ENCODE measurements at places on chromosomes 6 and 20.

- no peak for DNase-seq
Measured at GRCh38 chr20:48843057-48843806, 15.4 kb upstream of the PREX1 start.

GRCh38 chr6:52533491-52533890 is 43.4 kb downstream of the TRAM2 start:
- DNase-seq: no peak

DNA sequence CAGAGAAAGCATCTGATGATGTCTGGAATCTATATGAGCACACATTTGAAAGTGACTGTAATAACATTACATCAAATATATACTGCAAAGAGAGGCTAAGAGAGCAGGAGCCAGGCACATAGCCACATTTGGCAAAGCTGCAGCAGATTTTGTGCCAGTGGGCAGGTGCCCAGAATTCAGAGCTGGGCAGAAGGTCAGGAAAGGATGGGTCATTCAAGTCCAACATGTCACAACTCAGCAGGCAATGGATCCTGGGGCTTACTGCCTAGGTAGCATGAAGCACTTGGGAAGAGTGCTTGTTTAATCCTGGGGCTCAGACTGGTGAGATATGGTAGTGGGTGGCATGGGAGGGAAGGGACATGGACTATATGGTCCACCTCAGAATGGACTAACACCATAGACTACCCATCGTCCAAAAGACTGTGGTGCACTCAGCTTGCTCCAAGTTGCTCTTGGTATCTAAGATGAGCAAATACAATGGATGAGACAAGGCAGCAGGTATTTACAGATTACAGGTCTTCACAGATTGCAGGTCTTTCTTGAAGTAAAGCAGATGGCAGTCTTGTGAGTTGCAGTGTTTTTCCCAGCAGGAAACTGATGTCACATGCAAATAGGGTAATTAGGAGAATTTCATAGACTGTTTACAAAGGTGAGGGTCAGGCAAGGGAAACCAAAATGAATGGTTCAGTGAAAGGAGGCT is 31.2 kb upstream of the SHLD1 start:
- no peak for DNase-seq

GRCh38 chr6:170375661-170376060 is 69.1 kb downstream of the FAM120B start:
- no peak for DNase-seq

DNA sequence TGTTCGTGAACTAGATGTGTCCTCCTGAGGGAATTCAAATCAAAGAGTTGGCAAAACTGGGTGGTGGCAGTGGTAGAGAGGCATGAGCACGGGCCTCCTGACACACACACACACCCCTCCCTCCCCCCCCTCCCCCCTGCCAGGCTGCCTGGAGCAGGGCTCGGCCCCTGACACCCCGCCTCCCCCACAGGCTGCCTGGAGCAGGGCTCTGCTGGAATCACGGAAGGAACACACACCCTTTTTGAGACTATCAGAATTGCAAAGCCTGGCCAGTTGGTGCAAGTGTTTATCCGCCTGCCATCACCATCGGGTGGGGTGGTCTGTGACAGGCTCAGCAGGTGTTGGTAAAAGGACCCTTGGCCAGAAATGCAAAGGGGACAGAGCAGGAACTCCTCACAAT is 59.0 kb downstream of the FAM120B start:
- no peak for DNase-seq

GRCh38 chr6:139640921-139641320 is 266.5 kb upstream of the CITED2 start:
- DNase-seq: no peak

DNA sequence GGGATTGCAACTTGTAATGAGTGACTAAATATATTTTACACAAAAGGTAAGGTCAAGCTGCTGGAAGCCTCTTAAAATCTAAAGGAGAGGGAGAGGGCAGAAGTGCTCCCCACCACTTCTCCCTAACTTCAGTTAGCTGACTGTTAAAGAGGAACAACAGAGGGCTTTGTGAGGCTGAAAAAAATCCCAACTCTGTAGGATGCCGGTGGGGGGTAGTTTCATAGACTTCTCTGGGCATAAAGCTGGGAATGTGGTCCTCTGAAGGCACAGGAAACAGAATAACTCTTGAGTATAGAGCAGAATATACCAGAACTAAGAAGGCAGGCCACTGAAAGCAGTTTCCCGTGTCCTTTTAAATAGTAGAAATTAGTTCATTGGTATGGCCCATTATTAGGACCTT is 71.6 kb downstream of the KIF6 start:
- DNase-seq: no peak

GRCh38 chr6:100892693-100893092 is 11.6 kb upstream of the ASCC3 start:
- DNase-seq: no peak
